ENCODE measurements at places on chromosomes 7 and 10. TPM values are rescaled to one million over a fixed set of nuclear protein-coding genes. Genes with fewer than 3 reads are reported as not detected.

DNA sequence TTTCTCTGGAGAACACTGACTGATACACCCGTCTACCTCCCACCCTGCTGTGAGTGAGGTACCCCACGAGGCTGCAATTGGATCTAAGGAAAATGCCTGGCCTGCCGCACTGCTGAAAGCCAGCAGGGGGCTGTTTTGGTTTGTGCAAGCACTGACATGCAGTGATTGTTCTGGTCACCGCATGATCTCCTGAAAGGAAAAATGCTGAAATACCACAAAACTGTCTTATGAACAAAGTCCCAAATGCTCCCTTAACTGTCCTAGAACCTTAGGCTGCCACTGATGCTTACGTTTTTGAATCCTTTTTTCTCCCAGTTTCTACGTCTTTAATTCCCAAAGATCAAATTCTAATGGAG, 132.7 kb downstream of the JCAD start:
- peak; percentile 33 for DNase-seq

GRCh38 chr10:78045237-78045636, 11.6 kb downstream of the RPS24 start:
- no peak for DNase-seq

GRCh38 chr7:78301407-78301806, 502.8 kb downstream of the PHTF2 start:
- DNase-seq, result no peak

GRCh38 chr7:65304175-65304574, 69.5 kb upstream of the ZNF92 start:
- no peak for DNase-seq

DNA sequence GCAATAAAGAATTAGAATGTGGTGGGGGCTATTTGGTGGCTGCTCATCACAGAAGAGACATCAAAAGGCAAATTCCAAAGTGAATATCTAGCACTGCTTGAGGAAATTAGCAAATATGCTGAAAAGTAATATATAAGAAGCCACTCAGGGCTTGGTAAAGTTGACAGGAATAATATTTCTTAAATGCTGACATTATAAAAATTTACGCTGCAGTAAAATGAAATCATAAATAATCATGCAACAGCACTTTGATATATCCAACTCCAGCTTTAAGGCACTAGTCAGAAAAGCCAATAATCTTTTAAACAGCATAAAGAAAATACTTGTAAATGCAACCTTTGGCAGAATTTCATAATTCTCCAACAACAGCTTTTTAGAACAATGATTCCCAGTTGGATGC, 36.9 kb downstream of the DNAJC12 start:
- no peak for DNase-seq

DNA sequence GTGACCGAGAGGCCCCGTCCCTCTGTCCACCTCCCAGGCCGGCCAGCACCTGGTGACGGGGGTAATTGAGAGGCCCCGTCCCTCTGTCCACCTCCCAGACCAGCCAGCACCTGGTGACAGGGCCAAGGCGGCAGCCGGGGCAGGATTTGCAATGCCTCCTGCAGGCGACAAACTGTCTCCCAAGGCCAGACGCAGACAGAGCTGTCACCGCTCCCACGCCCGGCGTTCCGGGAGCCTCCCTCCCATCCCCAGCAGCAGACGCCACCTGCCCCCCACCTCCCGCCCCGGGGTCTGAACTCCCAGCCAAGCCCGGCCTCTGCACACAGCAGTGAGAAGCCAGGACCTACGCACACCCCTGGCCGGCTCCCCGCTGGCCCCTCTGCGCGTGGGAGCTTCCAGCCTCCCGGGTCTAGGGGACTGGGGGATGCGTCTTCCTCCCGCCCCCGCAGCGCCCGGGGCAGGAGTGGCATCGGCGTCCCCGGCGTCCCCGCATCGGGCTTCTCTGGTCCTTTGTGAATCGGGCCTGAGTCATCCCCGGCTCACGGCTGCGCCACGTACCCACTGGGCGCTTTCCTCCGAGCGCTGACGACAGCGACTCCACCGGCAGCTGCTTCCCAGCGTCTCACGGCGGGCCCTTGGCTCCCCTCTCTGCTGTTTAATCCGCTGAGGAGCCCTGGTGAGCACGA, 95.1 kb upstream of the DIP2C start:
- DNase-seq, result peak; percentile 76

- no peak for DNase-seq
Measured at GRCh38 chr10:34768261-34768971, 46.7 kb downstream of the PARD3 start.

DNA sequence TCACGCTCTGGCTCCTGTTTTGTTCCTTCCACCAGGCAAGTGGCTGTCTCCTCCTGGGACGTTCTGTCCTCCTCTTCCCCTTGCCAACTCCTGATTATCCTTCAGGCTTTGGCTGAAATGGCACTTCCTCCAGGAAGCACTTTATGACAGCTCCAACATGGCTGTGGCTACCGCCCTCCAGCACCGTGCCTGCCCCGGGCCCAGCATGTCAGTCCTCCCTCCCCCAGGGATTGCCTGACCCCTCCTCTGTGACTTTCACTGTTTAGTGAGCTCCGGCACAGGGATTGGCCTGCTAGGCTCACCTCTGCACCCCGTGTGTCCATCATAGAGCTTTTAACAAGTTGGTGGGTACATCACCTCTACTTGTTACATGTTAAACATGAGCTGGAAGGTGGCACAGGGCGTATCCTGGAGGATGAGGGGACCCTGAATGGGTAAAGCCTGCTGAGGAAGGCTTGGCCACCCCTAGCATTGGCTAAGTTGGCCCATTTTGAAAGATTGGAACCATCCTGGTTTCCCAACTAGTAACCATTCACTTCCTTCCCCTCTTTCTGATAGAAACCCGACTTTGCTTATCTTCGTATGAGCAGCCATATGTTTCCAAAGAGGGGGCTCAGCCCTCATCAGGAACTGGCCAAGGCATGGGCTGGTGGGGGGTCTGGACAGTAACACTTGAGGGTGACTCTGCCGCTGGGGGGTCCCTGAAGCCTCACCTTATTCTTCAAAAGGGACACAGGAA, 10.5 kb upstream of the ADAMTS14 start:
- no peak for DNase-seq

- DNase-seq, result peak; percentile 98
Measured at GRCh38 chr10:4242561-4243035, 457.6 kb upstream of the KLF6 start.

- DNase-seq, result no peak
Measured at GRCh38 chr10:36473122-36473521, 652.3 kb upstream of the ANKRD30A start.

DNA sequence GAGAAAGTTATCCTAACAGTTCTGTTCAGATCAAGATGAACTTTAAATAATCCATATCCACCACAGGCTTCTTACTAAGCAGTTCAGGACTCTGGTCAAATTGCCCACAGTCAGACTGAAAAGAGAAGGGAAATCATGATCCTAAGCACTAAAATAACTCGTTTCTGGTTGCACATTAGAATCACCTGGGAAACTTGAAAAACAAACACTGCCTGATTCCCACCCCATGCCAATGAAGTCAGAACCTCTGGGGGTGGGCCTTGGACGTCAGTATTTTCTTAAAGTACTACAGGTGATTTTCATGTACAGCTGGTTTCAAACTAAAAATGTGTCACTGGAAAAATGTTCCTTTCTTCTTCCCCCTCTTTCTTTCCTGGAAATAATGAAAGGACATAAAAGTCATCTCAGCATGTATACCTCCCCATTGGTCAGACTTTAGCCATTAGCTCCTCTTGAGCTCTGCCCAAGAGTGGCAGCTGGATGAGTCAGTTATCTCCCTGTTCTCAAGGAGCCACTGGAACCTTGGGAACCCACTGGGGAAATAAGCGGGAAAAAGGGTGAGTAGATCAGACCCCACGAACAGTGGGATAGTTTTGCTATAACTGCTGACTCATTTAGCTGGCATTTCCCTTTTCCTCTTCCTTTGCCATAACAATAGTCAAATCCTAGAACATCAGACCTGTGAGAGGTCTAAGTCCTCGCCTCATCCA, 75.3 kb upstream of the IL6 start:
- peak; percentile 95 for DNase-seq

GRCh38 chr10:86370006-86370585, 3.5 kb upstream of the GRID1 start:
- DNase-seq, result no peak

GRCh38 chr10:116182426-116182825, 90.6 kb downstream of the GFRA1 start:
- no peak for DNase-seq

DNA sequence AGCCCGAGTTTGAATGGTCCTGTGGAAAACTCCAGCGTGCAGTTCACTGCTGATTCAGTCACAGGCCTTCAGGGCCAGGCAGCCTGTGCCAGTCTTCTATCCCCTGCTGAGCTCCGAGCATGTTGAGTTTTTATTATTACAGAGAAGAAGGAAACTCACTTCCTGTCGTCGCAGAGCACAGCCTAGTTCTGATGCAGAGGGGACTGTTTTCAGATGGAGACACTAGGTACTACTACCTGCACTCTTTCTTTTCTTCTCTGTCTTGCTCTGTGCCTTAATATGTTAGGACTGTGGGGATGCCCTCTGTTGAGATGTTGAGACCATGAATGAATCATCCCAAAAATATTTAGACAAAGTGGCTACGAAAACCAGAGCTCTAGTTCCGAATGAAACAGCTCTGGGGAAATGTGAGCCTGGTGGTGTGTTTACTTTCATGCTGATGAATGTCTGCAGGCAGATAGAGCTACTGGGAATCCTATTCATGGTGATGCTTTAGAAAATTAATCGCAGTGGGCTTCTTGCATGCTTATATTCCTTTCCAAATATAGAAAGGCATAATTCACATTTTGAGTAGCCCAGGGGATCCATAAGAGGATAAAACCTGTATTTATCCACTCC, 29.6 kb downstream of the CASP7 start:
- peak; percentile 59 for DNase-seq

- no peak for DNase-seq
Measured at GRCh38 chr10:127934383-127934782, 27.5 kb downstream of the PTPRE start.

Gene FAM237B
- not detected for total RNA-seq

Gene INSYN2A
- not detected for total RNA-seq

Gene CNPY1
- total RNA-seq, result not detected

Gene SHH
- total RNA-seq, result 0.13 TPM
